ENCODE measurements at places on chromosomes 6 and 20.
A peak's percentile ranks its signal among the peaks of the same experiment; 100 is the strongest.

DNA sequence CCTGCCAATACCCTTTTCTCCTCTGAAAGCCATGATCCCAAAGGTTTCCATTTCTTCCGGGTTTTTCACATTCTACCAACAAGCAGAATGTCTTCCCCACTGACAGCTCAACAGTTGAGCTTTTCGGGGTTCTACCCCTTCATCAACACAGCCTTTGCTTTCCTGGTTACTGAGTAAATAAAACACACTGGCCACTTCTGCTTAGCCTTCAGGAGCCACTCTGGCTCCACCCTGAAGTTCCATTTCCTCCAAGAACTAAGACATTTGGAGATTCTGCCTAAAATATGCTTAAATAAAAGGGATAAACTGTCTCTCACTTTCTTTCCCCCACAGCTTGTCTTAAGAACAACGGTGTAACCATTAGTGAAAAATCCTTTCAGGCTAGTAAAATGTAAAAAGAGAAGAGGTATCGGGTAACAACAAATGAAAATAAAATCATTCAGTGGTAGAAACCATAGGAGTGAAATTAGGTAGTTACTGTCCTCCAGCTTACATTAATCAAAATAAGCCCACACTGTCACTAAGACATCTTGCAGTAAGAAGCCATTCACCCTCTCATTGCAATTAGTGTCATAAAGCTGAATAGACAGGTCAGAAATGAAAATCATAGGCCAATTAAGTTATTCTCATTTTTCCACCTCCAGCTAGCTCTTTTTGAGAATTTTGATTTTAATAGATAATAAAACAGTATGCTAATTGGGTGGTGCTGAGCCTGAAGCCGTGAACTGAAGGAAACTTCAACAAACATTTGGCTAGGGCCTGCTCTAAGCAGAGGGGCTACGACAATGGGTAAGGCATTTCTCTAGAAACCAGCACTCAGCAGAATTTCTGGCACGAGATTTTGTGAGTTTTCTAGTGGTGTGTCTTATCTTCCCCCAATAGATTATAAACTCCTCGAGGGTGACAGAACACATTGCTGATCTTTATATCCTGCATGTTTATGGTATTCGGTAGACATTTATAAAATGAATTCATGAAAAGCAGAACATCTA lies 194.2 kb downstream of the KHDC1L start:
- DNase-seq: no peak

GRCh38 chr6:40408786-40409542 lies 178.2 kb downstream of the LRFN2 start:
- DNase-seq: no peak

GRCh38 chr6:14119784-14120183 lies 2.2 kb downstream of the CD83 start:
- DNase-seq: peak; percentile 21

DNA sequence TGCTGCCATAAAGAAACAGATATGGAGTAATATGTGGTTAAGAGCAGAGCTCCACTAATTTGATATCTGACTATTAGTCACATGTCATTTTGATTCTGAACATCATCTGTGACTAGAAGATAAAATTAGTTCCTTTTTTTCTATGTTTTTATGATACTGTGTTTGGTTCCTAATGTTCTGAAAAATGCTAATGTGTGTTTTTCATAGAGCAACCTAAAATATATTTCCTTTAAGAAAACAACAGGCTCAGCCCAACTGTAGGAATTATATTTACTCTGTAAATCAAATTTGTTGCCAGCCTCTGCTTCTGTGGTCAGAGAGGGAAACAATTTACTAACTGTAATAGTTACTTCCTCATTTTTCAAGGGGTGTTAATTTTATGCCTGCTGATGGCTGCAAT lies 33.3 kb upstream of the TXLNB start:
- no peak for DNase-seq
